ENCODE measurements at places on chromosomes 16 and 17. TPM values are rescaled to one million over a fixed set of nuclear protein-coding genes. Genes with fewer than 3 reads are reported as not detected.

Gene TUBG2
- total RNA-seq = 7.4 TPM

Gene NPB
- total RNA-seq = not detected

Gene TEKT3
- 0.28 TPM for total RNA-seq

Gene DHRS7C
- total RNA-seq = not detected

Gene SMIM22
- not detected for total RNA-seq

Gene ACSM2A
- not detected for total RNA-seq

Gene ZSCAN10
- total RNA-seq = 0.62 TPM

Gene ZNF624
- 3.2 TPM for total RNA-seq

Gene CYBA
- 320 TPM for total RNA-seq

Gene TNS4
- 2.9 TPM for total RNA-seq

Gene IL17C
- total RNA-seq = 0.81 TPM

Gene C1QTNF8
- not detected for total RNA-seq

Gene GP1BA
- not detected for total RNA-seq

Gene SDR42E2
- 1.1 TPM for total RNA-seq

Gene CDK3
- total RNA-seq = 2.1 TPM

Gene GLIS2
- total RNA-seq = not detected

Gene RPRML
- not detected for total RNA-seq

Gene KIF2B
- not detected for total RNA-seq
